ENCODE measurements at places on chromosomes 2 and 18.

- peak; percentile 45 for DNase-seq
Measured at GRCh38 chr2:118013221-118013723, 598 bp downstream of the CCDC93 start.

GRCh38 chr2:126635281-126635680, 20.7 kb upstream of the GYPC start:
- DNase-seq = no peak

DNA sequence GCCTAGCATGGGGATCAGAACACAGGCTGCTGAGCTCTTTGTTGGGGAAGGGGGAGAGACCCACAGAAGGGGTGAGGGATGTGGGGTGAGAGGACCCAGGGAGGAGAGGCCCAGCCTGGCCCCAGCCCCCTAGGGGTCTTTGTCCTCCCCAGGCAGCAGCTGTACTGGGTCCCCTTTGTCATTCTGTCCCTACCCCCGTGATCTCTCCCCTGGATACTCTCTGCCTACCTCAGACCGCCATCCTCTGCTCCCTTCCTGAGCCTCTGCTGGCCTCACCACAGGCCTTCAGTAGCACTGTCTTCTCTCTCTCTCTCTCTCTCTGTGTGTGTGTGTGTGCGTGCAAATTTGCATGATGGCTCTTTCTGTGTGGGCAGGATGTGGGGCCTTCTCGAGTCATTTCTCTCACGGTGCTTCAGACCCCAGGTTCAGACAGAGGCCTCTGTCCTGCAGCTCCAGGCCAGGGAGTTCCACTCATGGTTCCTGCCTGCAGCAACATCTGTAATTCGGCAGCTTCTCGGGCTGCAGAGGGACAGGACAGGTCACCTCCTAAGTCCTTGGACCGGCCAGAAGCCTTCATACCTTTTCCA, 1.4 kb downstream of the PSD4 start:
- DNase-seq = no peak

DNA sequence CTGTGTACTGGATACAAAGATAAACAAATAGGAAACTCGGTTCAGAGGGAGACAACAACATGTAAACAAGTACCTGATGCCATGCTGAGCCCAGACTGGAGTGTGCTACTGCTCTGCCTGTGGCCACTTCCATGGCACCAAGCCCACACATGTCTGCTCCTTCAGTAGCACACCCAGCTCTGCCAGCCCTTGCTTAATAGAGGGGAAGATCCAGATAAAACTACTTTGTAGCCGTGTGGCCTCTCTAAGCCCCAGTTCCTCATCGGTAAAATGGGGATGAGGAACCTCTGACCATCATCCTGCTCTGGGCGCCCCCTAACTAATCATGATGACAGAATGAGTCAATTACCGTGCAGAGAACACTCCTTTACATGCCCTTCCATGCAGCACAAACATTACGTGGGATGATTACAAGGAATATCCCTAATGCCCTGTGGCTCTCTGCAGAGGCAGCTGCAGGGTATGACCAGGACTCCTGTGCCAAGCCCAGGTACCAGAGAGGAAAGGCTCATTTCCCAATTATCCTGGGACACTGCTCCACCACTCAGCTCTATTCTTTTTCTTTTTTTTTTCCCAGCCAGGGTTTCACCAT, 34.9 kb downstream of the DNMT3A start:
- DNase-seq = no peak

DNA sequence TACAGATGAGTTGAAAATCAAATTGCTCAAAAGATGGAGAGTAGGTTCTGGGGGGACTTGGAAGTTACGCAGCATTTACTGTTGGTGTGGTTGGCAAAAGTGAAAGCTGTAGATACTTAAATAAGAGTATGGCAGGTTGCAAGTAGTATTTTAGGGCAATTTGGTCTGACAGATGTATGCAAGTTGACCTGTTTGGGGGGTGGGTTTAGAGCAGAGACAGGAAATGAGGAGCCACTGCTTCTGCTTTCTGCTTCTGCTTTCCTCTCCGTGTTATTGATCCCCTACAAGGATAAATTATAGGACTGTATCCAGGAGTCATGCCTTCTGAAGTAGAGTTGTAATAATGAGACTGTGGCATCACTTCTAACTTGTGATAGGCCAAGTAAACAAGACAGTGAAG, 71.2 kb downstream of the EPAS1 start:
- peak; percentile 67 for DNase-seq

DNA sequence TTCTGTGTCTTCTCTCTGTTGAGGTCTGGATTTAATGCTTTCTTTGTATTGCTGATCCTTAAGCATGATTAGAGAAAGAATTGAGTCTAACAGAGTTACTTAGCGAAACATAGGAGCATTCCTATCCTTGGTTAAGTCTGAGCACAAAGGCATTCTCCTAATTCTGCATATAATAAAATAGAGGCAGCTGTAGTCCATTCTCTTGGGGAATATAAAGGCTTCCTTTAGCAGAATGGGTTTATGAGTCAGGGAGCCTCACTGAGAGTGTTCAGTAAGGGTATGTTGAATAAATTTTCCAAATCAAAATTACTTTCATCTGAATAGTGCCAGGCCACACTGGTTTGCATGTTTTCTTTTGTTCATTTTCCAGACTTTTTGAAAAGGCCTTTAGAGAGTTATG, 101.5 kb downstream of the GALNT1 start:
- DNase-seq = no peak

DNA sequence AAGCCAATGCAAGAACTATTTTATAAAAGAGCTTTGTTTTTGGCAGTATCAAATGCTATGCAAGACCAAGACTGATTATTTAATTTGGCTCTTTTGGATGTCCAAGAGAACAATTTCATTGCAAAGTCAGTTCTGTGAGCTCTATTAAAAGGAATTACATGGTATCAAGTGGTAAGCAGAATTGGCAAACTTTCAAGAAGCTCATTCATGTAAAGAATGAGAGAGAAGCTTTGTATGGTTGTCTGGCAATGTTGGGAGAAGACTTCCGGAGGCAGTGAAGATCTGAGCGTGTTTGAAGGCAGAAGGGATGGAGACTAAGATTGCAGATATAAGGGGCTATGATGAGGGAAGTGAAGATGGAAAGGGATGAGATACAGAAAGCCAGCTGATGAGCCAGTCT, 49.6 kb downstream of the CPS1 start:
- DNase-seq = no peak

DNA sequence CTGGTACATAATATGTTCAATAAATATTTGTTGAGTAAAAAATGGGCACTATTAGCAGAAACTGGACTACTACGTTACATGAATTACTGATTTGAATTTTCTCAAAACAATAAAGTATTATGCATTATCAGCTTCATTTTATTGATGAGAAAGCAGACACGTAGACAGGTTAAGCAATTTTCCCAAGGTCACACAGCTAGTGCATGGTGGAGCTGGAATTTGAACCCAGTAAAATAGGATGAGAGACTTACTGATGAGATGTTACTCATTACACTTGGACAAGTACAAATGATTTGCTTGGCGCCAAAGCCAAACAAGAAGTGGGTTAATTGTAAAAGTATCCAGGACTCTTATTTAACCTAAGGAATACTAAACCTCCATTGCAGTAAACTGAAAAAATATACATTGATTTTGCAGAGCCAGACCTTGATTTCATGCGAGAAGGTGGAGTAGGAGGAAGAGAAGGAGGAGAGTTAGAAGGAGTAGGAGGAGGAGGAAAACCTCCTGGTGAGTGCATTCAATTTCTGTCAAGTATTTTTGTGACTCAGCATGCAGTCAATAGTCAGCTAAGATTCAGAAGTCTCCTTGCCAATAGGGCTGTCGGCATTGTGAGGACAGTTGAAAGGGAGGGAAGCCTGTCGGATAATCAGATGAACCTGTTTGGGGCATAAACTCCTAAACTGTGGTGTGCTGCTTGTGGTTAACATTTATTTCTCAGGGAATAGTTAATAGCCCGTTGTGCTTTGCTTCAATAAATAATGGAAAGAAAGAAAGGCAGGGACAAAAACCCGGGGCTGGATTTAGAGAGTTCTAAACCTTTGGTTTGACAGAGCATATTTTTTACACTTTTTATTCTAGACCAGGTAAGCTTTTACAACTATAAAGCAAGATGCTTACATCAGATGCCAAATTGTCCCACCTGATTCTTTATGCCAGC, 77.0 kb upstream of the TACR1 start:
- no peak for DNase-seq

GRCh38 chr2:230268606-230269243, 43.2 kb downstream of the SP140 start:
- no peak for DNase-seq

DNA sequence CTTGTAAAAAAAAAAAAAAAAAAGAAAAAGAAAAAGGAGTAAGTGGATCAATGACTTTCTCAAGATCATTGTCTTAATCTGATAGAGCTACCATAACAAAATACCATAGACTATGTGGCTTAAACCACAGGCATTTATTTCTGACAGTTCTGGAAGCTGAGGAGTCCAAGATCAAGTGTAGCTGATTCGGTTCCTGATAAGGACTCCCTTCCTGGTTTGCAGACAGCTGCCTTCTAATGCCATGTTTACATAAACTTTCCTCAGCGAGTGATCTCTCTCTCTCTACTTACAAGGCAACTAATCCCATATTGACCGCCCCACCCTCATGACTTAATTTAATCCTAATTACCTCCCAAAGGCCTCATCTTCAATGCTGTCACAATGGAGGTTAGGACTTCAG, 36.5 kb upstream of the SIX2 start:
- no peak for DNase-seq

DNA sequence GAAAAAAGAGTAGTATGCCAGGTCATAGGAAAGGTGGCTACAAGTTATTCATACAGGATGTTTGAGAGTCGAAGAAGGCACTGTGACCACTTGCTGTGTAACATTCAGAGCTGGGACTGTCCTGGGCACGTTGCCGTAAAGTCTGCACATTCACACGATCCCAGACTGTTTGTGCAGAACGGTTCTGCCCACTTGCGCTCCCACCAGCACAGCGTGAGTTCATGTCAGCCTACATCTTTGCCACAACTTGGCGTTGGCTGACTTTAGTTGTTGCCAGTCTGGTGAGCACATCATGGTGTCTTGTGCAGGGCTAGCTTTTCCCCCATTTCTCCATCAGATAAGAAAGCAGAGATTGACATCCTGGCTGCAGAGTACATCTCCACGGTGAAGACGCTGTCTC, 7.0 kb downstream of the ING5 start:
- DNase-seq = no peak

DNA sequence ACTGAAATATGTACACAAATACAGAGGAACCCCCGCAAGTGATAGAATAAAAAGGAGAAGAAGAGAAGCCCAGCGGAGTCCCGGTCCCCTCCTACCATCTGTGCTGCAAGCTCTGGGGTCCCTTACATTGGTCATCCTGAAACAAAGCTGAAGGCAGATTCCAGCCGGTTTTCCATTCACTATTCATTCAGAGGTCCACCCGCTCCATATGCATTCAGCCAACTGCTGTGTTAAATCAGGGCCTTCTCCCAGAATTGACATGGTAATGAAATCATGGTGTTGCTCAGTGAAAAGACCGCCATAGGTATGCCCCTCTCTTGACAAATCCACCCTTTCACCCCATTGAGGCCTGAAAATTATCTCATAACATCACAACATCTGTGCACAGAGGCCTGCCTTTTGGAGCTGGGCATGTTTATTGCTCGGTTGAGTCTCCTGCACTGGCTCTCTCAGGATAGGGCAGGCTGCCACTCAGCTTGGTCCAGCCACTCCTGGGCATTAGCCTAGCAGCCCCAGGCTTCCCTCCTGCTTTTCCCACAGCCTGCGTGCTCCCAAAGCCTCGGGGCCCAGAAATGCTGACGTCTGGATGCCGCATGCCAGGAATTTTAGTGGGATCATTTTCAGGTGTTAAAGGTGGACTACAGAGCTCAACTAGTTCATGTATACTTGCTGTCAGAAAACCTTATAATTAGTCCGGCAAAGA, 39.3 kb upstream of the ID2 start:
- no peak for DNase-seq

DNA sequence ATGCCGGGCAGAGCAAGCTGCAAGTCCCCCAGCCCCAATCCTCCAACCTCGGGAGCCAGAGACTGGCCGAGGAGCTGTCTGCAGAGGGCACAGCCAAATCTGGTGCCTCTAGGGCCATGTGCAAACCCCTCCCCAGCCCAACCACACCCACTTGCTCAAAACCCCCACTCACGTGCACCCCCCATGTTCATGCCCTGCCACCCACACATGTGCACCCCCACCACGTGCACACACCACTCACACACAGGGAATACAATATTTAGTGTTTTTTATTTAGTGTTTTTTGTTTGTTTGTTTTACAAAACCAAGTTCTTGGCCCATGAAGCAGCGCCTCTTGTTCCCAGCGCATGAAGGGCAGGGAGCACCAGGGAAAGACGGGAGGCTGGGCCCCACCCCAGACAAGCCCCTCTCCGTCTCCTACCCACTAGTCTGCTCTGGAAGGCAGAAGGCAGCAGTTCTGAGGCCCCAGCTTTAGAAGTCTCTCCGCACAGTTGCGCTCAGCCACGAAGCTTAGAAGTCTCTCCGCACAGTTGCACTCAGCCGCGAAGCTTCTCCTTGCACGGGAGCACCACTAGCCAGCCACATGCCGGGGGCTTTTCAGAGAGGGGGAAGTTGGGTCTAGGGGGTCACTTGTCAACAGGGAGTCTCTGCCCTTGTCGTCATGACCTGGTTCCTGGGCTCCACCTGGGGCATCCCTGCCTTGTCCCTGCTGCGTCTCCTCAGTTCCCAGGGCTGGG, 276.1 kb upstream of the HDAC4 start:
- DNase-seq = no peak

GRCh38 chr2:29562319-29562718, 359.1 kb downstream of the ALK start:
- DNase-seq = no peak

DNA sequence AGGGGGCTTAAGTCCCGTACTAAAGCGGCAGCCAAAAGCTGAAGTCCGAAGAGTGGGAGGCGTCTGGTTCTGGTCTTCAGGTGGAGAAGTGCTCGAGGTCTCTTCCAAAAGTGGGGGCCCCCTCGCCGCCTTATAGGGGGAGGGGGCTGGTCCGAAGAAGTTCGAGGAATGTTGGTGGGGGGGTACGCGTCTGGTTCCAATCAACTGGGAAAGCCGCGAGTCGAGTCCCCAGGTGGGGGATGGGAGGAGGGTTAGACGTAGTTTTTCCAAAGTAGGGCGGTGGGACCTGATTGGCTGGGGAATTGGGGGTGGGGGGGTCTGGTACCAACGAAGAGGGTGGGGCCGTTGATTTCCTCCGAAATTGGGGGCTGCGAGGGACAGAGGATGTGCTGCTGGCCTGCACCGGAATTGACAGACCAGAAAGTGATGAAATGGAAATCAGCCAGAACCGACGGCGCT, 594 bp downstream of the ITM2C start:
- DNase-seq = no peak

DNA sequence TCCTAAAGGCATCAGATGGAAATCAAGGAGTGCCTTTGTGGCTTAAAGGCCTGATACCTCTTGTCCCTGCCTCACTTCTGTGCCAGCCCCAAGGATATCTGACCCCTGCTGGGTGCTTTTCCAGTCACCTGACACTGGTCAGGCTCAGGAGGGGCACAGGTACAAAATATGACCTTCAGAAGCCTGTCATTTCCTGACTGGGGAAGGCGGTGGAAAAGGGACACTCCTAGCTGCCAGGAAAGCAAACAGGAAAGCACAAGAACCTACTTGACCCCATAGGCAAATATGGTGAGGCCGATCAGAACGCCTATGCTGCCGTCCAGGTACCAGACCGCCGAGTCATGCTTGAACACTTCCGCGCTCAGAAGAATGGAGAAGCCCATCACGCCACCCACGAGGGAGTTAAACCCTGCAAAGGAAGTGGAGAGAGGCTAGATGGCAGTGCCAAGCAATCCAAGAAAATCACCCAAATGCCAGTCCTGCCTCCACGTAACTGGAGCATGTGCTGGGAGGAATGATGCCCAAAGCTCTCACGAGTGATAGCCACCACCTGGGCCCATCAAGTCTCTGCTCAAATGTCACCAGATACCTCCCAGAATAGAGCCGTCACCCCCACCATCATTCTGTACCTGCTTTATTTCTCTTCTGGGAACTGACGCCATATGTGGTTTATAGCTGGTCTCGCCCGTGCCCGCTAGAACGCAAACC, 204.0 kb downstream of the MGAT5 start:
- no peak for DNase-seq

Measured in bone marrow (tissue), 2 donors.